ENCODE measurements at places on chromosomes 1 and 21. TPM values are rescaled to one million over a fixed set of nuclear protein-coding genes. Genes with fewer than 3 reads are reported as not detected.

DNA sequence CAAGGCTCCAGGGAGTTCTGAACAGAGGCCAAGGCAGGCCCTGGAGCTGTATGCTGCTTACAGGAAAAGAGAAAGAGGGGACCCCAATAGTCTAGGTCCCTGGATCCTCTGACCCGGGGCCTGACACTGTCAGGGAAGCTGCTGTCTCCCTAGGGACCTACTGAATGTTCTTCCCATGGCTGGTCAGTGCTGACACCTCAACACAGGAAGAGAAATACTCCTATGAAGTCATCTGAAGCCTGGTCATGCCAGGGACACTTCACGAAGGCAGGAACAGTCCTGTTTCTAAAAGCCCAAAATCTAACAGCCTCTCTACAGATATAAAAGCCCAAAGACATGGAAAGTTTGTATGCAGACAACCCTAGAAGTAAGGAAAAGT lies 1.7 kb upstream of the LAD1 start:
- DNase-seq, result no peak

- DNase-seq, result no peak
Measured at GRCh38 chr1:119679223-119679622, 31.2 kb upstream of the ZNF697 start.

DNA sequence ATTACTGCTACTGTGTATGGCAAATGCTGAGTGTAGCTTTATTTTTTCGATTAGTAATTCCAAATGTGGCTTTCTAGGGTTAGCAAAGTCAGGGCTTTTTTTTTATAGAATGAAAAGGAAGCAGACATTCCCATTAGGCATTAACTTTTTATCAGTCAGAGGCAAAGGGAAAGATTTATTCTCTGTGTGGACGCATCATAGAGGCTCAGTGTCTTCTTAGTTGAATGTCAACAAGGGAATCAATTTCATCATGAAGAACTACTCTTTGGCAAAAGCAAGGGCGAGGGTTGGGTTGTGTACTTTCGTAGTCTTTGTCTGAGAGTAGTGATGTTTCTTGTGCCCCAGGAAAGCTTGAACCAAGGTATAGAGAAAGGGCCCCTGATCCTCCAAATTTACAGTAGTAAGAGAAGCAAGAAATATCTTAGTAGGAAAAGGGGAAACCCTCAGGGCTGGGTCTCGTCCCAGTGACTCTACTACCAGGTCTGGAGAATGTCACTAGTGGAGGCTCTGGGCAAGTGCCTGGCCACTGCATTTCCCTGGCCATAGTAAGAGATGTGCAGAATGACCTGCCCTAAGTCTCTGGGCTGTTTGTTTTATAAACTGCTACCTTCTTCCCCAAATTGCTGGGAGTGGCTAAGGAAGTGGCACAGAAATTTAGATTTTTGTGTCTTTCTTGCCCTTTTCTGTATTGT lies 30.0 kb upstream of the MACF1 start:
- DNase-seq, result no peak

DNA sequence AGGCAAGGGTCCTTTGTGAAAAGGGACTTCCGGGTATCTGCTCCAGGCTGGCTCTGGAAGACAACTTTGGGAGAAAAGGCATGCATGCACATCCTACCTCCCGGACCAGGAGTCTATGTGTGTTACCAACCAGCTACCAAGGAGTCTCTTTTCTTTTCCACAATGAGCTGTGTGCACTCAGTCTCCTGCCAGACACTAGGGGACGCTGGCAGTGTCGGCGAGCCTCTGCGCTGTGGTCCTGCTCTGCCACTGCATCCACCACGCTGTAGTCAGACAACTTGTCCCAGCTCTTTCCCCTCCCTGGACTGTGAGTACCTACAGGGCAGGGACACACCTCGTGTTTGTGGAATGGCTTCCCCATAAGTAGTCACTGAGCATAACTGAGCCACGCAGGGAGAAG lies 5.1 kb upstream of the SSR2 start:
- DNase-seq, result peak; percentile 14

DNA sequence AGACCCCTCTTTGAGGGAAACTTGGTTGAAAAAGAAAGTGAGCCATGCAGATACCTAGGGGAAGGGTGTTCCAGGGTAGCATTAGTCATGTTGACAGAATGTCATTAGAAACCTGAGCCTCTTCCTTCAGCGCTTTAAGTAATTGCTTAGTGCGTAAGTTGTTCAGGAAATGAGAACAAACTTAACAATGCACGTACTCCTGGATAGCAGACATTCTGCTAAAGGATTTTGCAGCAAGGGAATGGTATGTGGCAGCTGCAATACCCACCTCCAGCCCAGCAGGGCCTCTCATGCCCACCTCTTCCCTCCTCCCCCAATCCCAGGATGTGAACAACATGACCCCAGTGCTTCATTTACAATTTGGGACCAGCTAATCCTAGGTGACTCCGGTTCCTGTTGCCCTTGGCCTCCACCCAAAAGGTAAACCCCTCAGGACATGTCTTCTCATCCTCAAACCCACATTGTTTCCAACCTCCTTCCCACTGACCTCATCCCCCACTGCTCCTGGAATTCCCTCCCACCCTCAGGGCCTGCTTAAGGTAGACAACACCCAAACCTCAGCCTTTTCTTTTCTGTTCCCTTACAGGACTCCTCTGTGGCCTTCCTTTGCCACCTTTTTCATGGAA lies 98.0 kb upstream of the BCAR3 start:
- DNase-seq, result no peak

GRCh38 chr1:6329851-6330250 lies 63.7 kb downstream of the ACOT7 start:
- DNase-seq, result no peak

FAM131C gene
- 2.2 TPM for total RNA-seq

Measured in heart right ventricle (tissue), 16 donors.